ENCODE measurements at places on chromosomes 1 and 21.
A peak's percentile ranks its signal among the peaks of the same experiment; 100 is the strongest.

GRCh38 chr1:1178794-1179331 is 5.2 kb downstream of the TTLL10 start:
- DNase-seq = no peak

- DNase-seq = peak; percentile 38
Observed at GRCh38 chr1:204384636-204385352, 25.1 kb upstream of the PLEKHA6 start.

GRCh38 chr21:34770576-34770975 is 101.8 kb downstream of the CLIC6 start:
- DNase-seq = no peak

DNA sequence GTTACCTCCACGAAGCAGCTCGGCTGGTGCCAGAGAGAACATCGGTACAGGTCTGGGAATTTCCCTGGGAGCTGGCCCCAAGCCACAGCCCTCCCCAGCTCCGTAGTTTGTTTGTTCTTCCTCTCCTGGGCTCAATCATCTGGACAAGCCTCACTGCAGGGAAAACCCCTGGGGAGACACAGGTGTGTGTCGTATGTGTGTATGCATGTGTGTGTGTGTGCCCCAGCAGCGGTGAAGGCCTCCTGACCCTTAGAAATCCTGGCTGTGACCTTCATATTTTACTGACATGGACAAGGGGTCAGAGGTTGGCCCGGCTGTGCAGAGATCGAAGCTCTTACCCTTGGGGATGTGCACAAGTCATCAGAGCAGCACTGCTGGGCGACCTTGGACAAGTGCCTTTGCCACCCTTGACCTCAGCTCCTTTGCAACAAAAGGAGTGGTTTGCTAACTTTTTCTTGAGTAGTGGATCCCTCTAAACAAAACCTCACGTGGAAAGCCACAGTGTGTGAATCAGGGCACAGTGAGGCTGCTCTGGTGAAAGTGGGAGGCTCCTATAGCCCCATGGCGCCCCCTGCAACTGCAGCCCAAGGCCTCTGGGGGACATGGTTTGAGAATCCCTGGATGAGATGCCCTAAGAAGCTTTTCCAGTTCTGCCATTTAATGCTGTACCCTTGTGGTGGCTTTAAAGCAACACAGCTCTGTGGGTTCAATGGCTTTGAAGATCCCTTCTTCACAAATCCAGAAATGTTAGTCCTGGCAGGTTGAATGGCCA is 12.3 kb upstream of the IL22RA1 start:
- no peak for DNase-seq

DNA sequence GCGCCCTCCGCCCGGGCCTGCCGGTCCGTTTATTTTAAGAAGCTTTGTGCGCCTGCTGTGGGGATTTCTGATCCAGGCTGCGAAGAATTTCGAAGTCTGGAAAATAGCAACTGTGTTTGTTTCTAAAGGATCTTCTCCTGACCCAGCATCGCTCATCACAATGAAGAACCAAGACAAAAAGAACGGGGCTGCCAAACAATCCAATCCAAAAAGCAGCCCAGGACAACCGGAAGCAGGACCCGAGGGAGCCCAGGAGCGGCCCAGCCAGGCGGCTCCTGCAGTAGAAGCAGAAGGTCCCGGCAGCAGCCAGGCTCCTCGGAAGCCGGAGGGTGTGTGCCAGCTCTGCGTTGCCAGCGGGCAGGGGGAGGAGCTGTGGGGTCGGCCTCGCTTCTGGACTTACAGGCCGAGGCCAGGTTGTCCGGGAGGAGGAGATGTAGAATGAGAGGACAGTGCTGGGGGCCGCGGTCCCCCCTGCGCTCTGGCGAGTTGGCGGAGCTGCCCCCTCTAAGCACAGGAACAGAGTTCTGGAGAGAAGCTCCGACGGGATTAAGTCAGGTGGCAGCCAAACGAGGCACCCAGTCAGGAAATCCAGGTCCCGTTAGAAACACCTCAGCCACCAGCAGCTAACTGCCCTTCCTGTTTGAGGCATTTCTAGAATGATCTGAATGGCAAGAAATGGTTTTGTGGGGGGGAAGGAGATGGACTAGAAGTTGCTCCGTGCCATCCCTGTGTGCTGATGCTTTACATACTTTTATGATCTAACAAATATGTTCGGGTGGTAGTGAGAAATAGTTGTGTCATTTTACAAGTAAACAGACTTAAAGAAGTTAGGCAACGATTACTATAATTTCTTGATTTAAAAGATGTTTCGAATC is 948 bp downstream of the TXLNA start:
- DNase-seq = no peak

DNA sequence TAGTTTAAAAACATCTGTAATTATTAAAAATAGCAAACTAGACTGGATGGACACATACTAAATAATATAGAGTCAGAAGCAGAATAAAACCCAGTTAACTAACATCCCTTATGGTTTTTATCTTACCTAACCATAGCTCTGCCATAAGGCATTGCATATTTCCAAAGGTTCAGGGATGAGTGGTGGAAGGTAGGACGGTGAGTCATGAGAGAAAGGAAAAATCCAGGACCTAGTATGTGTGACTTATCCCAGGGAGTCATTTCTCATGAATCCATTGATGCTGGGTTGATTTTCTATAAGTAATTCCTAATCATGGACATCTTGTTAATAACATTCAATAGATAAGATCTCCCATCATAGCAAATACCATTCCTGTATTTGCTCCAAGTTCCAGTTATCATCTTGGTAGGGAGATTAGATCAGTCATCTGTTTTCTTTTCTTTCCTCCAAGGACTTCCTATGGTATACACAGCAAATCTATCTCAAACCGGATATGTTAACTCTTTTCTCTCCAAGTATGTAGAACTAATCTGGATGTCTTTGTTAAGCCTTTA is 490.7 kb upstream of the B3GALT2 start:
- no peak for DNase-seq

DNA sequence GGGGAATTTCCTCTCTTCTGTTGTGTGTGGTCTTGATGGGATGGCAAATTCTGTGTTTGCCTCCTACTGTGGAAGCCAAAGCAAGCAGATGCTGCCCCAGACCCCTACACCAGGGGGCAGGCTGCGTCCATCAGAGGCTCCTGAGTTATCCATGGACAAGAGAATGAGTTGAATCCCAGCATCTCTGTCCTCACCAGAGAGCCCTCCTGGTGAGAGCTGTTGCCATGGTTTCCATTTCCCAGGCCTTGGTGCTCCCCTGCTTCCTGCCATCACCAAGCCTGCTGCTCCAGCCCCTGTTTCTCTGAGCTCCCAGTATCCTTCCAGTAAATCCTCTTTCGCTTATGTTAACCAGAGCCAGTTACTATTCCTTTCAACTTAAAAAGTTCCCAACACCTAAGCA is 20.4 kb upstream of the GNG12 start:
- DNase-seq = peak; percentile 97

DNA sequence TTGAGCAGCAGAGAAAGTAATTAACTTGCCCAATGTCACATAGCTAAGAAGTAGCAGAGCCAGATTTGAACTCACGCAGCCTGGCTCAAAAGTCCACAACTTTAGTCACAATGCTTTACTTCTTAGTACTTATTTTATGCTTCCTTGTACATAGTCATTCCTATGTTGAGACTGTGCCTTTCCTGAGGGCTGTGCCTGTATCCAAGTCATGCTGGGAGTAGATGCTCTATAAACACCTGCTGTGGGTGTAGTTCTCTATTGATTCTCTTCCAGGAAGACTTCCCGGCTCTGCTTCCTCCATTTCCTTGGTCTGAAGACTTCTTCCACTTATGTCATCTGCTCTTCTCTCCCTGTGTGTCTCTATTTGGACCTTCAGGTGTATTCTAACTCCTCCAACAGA is 16.6 kb downstream of the IQGAP3 start:
- no peak for DNase-seq

DNA sequence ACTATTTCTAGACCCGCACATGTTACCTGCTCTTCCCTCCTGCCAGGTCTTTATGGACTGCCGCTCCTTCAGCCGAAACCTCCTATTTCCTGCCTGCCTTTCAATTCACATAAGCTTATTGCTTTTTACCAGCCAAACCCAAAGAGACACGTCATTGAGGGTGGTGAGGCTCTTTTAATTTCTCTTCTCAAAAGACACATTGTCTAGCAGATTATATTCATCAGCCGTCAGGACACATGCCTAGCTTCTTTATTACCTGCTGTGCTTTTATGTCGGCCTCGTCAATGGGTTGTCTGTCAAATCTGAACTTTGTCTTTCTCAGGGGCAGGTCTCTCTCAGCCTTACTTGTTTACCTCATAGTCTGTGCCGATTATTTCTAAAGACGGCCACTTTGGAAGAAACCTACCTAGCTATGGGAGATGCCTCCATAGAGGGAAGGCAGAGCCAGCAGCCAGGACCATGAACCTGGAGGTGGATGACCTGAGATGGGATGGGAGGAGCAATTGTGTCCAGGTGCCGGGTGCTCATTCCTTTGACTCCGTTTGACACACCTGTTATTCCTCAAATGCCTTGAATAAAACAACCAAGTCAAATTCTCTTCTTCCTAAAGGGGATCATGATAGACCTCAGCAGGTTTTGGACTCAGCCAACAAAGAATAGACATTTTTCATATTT is 42.0 kb downstream of the ZBTB18 start:
- no peak for DNase-seq

- DNase-seq = no peak
Observed at GRCh38 chr21:17658931-17659330, 46.2 kb upstream of the BTG3 start.

DNA sequence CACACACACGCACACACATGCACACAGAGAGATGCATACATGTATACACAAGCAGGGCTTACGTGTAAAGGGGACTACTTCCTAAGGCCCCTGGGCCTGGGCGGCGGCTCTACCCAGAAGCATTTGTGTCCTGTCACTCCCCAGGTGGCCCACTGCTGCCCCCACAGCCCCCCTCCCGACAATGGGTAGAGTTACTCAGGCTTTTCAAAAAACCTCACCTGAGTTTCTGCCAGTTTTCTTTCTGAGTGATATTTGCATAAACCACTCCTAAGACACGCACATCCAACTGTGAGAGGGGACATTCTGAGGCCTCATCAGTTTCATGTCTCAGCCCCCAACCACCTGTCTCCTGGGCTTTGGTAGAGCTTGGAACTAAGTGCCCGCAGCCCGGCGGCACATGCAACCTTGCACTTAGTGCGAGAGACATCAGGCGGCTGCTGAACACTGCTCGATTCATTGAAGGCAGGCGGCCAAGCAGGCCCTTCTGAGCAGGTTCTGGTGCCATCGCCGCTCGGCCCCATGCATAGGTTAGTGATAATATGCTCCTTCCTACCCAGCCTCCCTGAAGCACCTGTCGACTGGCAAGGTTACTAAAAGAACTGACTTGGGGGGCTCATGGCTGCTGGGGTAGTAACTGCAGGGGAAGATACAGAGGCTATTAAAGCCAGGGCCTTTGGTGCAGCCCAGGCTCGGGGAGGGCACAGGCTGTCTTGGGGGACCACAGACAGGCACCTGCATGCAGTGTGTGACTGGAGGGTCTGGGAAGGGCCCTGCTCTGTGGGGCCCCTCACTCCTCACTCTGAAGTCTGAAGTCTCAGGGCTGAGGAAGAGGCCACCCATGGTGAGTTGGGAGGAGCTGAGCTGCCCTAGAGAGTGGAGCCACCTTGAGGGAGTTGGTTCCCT is 364.2 kb upstream of the VAMP3 start:
- DNase-seq = no peak

GRCh38 chr1:238833919-238834318 is 552.4 kb upstream of the CHRM3 start:
- no peak for DNase-seq

DNA sequence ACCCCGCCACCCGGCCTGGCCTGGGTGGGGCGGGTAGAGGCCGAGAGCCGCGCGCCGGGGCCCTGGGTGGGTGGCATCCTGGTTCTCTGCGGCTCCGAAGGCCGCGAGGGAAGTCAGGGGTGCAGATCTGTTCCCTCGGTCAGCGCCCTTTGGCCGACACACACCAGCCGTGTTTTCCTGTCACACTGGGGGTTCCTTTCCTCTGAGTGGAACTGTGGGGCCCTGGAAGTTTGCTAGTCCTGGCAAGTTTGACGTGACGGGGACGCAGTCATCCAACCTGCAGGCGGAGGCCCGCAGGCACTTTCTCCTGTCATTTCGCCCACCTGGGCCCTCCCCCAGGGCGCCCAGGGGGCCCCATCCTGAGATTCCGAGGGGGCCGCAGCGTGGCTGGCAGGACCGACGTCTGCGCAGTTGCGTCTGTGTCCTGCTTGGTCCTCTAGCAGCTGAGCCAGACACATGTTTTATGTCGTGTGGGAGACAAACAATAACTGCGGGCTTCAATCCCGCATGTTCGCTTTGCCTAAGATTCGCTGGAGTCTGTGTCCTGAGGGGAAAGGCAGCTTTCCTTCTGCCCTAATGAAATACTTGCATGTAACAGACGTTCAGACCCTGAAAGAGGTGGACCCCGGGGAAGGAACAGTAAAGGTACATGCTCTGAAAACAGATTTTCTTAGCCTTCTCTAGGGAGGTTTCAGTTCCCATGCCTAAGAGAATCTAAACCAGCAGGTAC is 1.5 kb downstream of the FAM163A start:
- DNase-seq = no peak

- DNase-seq = no peak
Observed at GRCh38 chr1:245131026-245131393, 23.8 kb upstream of the KIF26B start.

GRCh38 chr1:161404051-161404597 is 36.4 kb upstream of the CFAP126 start:
- DNase-seq = no peak

- DNase-seq = no peak
Observed at GRCh38 chr21:29834617-29835016, 105.2 kb downstream of the GRIK1 start.

- no peak for DNase-seq
Observed at GRCh38 chr1:168742994-168743650, 14.1 kb upstream of the DPT start.

GRCh38 chr1:234481771-234482170 is 2.8 kb upstream of the TARBP1 start:
- DNase-seq = no peak

- DNase-seq = no peak
Observed at GRCh38 chr1:200224315-200224714, 185.5 kb downstream of the ZNF281 start.
